Uterus (tissue), 4 donors: ENCODE measurements at places on chromosomes 16 and 17. TPM values are rescaled to one million over a fixed set of nuclear protein-coding genes. Genes with fewer than 3 reads are reported as not detected.

DNA sequence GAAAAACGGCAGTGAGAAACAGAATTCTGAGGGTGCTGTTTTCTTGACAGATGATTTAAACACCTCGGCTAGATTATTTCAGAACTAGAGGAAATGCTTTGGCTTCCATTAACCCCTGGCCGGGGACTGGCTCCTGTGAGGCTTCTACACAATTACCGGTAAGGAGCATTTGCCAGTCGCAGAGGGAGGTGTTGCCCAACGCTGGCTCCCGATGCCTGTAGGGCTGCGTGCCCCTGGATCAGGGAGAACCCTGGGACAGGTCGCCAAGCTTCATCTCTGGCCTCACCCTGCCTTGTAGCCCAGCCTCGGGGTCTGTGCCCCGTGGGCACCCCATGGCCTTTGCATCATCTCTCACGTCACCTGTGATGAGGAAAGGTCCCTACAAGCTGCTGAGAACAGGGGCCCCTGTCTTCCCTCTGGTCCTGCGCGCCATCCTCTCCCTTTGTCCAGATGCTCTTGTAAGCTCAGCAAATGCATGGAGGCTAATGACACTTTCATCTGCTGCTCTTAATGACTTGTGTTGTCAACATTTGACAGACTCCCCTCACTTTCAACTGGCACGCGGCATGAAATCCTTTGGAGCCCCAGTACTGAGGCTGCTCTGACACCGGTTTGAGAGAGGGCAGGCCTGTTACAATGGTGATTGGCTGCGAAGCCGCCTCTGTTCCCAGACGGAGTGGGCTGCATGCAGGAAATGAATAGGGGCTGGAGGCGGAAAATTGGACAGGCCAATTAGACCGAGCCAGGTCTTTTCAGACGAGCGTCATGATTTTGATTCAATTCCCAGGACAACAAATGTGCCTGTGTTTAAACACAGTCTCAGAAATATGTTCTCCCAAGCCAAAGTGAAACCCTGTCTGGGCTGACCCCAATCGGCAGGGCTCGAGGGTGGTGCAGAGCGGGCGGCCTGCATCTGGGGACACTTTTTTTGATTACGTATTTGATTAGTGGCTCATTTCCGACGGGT, 85.5 kb upstream of the DOC2B start:
- peak; percentile 29 for DNase-seq
- no peak overlapping the region for H3K4me3 ChIP-seq
- no peaks in the 10 kb centered on the region for H3K27me3 ChIP-seq
- no peaks in the 10 kb centered on the region for H3K36me3 ChIP-seq
- H3K27ac ChIP-seq, result peak overlapping the region; percentile 67
- H3K4me1 ChIP-seq, result no peaks in the 10 kb centered on the region

GRCh38 chr17:12256380-12256995, 235.8 kb downstream of the MAP2K4 start:
- no peaks in the 10 kb centered on the region for H3K36me3 ChIP-seq
- no peak overlapping the region for H3K4me3 ChIP-seq
- peaks cover 5% of the 10 kb centered on the region for H3K4me1 ChIP-seq
- peak; percentile 56 for DNase-seq
- no peaks in the 10 kb centered on the region for H3K27me3 ChIP-seq

GRCh38 chr17:79189305-79189704, 114.7 kb downstream of the ENGASE start:
- no peak overlapping the region for H3K27ac ChIP-seq
- no peaks in the 10 kb centered on the region for H3K27me3 ChIP-seq
- H3K4me1 ChIP-seq, result no peaks in the 10 kb centered on the region
- DNase-seq, result no peak
- no peaks in the 10 kb centered on the region for H3K36me3 ChIP-seq
- H3K4me3 ChIP-seq, result no peak overlapping the region

DNA sequence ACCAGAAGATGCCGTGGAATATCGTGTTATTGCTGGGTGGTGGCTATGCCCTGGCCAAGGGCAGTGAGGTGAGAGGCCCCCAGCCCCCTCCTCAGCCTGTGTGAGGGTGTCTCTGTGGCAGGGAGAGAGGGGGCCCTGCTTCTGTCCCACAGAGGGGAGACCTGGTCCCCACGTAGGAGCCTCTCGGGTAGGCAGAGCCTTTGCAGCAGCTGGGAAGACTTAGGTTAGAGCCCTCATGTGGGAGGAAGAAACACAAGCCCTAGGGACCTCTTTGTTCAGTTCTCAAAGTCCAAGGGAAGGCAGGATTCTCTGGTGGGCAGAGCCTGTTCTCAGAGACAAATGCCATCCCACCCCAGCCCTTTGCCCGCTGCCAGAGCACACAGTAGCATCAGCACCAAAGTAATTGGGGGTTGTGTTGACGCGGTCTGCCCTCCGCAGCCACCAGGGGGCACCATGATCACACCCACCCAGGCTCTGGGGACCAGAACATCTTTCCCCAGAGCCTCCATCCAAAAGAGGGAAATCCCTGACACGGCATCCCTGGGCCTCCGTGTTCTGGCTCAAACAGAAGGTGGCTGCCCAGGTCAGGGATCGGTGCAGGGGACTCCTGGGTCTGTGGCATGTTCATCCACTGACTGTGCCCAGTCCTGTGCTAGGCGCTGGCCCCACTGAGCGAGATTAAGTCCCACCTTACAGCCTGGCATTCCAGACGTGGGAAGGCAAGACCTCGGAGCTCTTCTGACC, 11.5 kb upstream of the FOXN1 start:
- DNase-seq, result peak; percentile 68
- no peak overlapping the region for H3K27ac ChIP-seq
- no peaks in the 10 kb centered on the region for H3K36me3 ChIP-seq
- H3K4me3 ChIP-seq, result no peak overlapping the region
- no peaks in the 10 kb centered on the region for H3K4me1 ChIP-seq

GRCh38 chr17:48492401-48493298, 38.2 kb downstream of the HOXB1 start:
- no peaks in the 10 kb centered on the region for H3K27me3 ChIP-seq
- no peak overlapping the region for H3K27ac ChIP-seq
- no peak overlapping the region for H3K4me3 ChIP-seq
- H3K36me3 ChIP-seq, result no peaks in the 10 kb centered on the region

DNA sequence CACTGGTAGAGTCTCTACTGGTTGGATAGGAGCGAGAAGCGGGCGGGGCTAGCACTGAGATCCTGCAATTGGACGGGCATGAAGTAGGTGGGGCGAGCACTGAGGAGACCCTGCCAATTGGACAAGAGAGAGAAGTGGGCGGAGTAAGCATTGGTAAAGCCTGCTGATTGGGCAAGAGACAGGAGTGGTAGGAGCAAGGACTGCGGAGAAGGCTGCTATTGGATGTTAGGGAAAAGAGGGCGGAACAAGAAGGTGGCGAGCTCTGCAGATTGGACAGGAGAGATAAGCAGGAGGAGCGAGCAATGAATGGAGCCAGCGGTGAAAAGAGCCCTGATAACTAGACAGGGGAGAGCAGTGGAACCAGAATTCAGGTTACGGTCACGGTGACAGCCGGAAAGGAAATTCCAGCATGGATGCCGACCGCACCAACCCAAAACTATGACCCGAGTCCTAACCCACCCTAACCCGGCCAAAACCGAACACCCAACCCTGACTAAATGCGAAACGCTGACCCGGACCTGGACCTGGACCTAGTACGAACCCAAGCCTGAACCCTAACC, 4.8 kb downstream of the SCGB1C2 start:
- DNase-seq, result no peak
- H3K4me3 ChIP-seq, result no peak overlapping the region
- H3K4me1 ChIP-seq, result no peaks in the 10 kb centered on the region
- H3K36me3 ChIP-seq, result no peaks in the 10 kb centered on the region
- no peak overlapping the region for H3K27ac ChIP-seq
- no peaks in the 10 kb centered on the region for H3K27me3 ChIP-seq

DNA sequence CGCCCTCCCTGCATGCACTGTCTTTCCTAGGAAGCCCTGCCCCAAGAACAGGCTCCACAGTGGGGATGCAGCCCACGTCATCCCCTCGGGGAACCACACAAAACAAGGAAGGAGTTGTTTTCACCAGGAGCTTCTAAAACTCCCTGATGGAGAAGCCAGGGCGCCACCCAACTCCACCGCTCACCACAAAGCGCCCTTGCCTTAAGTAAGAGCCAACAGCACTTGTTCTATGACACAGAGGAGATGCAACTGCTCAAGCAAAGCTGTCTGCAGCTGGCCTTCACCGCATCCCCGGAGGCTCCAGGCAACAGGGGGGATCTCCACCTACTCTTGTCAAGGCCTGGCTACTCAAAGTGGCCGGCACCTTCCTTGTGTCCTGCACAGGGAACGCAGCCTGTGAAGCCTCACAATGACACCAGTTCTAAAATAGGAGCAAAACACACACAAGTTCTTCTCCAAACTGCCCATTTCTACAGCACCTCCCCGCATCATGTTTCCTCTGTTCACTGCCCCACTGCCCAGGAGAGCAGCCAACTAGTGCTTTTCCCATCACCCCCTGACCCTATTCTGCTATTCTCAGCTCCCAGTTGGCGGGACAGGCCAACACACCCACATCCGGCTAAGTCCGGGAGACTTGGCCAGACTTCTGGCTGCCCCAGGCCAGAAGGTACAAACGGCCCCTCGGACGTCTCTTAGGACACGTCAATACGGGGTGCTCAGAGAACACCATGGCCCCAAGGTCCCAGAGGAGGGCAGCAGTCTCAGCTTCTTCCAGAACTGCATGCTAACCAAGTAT, 24.2 kb downstream of the MPG start:
- H3K4me3 ChIP-seq, result no peak overlapping the region
- H3K4me1 ChIP-seq, result peaks cover 9% of the 10 kb centered on the region
- no peaks in the 10 kb centered on the region for H3K36me3 ChIP-seq
- peak overlapping the region; percentile 67 for H3K27ac ChIP-seq

Gene STXBP4
- total RNA-seq, result 31.5 TPM

Gene TMEM100
- total RNA-seq, result 2.8 TPM

DNA sequence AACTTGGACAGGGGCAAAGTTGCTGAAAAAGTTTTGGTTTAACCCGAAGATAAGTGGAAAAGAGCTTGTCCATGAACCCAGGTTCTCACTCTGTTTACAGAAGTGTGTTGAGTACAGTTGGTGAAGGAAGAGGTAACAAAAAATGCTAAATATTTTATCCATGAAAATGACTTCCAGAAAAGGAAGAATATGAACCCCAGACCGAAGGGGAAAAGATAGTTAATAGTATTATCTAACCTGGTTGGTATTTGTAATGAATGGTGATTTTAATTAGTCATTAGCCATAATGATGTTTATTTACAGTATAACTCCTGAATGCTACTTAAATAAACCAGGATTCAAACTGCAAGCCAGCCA, 574 bp upstream of the TMEM106A start:
- no peaks in the 10 kb centered on the region for H3K36me3 ChIP-seq
- no peaks in the 10 kb centered on the region for H3K27me3 ChIP-seq
- DNase-seq, result no peak
- no peaks in the 10 kb centered on the region for H3K4me1 ChIP-seq
- peak overlapping the region; percentile 90 for H3K27ac ChIP-seq
